ENCODE measurements at places on chromosomes 13 and 19.

DNA sequence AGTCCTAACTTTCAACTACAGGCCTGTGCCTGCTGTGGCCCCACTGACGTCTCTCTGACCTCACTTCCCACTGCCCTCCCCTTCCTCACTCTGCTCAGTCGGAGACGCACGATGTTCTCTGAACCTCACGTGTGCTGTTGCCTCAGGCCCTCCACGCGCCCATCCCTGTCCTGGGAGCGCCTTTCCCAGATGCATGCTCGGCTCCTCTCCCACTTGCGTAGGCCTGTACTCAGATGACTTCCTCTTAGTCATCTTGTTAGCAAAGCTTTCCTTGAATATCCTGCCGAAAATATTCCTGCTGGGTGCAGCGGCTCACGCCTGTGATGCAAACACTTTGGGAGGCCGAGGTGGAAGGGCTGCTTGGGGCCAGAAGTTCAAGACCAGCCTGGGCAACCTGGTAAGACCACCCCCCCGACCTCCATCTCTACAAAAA is 9.3 kb upstream of the SYT5 start:
- DNase-seq = peak; percentile 72

DNA sequence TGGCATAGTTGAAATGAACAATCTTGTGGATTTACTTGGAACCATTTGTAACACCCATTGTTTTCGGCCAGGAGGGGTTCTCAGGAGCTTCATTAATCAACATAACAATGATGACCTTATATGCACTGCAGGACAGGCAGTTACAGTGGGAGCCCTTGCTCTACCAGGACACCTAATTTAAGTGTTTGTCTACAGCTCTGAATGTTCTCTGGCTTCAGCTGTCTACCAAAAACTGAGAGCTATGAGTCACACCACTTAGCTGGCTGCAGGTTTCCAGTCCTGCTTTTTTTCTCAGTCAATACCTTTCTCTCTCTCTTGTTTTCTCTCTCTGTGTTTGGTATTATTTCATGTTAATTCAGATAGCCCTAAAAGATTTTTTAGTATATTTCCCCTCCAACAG is 105.4 kb upstream of the MBNL2 start:
- DNase-seq = no peak

DNA sequence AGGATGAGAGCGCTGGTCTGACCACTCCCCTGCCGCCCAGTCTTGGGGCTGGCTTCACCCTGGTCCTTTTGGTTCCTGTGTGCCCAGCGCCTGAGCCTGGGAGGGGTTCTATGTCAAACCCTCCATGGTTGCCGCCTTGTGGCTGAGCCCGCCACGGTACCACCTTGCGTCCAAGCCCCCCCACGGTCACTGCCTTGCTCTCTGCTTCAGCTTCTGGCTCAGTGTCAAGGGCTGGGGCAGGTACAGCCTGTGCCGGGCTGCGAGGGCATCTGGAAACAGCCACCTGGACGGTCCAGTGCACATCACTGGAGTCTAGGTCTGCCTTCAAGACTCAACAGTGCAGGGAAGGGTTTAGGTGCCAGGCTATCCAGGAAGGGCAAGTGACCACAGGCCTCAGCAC is 14.3 kb upstream of the GALP start:
- DNase-seq = no peak

DNA sequence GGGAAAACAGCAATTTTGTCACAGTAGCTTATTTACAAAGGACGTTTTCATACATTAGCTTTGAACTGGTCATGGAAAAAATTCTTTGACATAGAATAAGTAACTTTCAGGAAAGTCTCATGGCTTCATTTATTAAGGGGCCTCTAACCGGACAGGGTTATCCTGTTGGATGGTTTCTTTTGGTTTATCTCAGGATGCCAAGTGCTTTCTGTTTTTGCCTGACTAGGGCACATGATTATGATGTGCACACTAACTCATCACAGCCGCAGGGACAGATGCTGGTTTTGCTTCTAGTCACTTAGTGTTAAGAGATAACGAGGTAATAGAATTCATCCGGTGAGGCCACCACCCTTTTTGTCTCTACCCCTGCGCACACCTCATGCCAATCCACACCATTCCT is 53.0 kb downstream of the TGDS start:
- DNase-seq = no peak

- DNase-seq = peak; percentile 82
Observed at GRCh38 chr19:44925114-44925891, 10.9 kb downstream of the APOC1 start.

GRCh38 chr13:47650209-47650608 is 350.9 kb downstream of the SUCLA2 start:
- no peak for DNase-seq

- DNase-seq = no peak
Observed at GRCh38 chr19:16896146-16897028, 7.6 kb downstream of the F2RL3 start.

DNA sequence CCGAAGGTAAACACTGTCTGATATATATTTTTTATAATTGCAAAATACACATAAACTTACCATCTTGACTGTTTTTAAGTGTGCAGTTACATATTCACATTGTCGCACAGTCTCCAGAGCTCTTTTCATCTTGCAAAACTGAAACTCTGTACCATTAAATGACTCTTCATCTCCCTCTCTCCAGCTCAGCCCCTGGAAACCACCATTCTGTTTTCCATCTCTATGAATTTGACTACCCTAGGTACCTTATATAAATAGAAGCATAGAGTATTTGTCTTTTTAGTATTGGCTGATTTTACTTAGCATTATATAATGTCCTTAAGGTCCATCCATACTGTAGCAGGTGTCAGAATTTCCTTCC is 45.8 kb downstream of the LRCH1 start:
- DNase-seq = no peak

DNA sequence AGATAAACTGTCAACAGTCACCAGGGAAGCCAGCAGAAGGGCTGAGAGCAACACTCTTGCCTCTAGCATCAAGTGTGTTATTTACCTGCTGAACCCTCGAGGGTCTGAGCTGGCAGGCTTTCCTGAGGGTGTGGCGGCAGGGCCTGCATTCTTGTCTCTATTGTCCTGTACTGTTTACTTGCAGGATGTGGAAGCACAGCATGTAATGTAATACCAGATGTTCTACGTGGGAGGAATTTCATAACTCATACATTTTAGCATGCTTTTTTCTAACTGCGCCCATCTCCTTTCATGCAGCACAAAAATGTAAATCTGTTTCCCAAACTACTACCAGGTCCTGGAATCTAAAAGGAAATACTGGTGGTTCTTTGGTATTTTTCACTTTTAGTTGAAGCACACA is 153.1 kb downstream of the RGCC start:
- no peak for DNase-seq

DNA sequence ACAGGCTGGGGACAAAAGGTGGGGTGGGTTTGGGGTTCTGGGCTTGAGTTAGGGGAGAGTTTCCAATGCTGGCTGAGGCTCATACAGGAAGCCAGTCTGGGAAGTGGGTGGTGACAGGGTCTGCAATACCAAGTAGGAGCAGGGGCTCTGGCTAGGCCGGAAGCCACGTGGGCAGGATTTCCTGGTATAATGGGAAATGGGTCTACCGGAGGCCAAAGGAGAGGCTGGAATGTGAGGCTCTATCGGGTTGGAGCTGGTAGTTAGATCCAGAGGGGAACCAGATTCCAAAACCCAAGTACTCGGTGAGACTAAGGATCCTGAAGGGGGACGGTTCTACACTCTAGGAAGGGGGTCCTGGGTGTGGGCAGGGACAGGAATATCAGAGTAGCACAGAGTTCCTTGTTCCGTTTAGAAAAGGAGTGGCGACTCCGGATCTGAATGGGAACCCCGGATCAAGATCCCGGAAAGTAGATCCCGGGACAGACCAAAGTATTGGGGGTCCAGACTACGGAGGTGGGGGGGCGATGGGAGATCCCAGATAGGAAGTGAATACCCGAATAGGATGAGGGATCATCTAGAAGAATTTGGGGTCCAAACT is 802 bp downstream of the CDC37 start:
- DNase-seq = no peak

GRCh38 chr13:100870898-100871297 is 196.3 kb upstream of the TMTC4 start:
- no peak for DNase-seq

- no peak for DNase-seq
Observed at GRCh38 chr13:31227870-31228269, 28.1 kb downstream of the B3GLCT start.

- DNase-seq = peak; percentile 65
Observed at GRCh38 chr13:42041684-42042035, 6.8 kb upstream of the DGKH start.

DNA sequence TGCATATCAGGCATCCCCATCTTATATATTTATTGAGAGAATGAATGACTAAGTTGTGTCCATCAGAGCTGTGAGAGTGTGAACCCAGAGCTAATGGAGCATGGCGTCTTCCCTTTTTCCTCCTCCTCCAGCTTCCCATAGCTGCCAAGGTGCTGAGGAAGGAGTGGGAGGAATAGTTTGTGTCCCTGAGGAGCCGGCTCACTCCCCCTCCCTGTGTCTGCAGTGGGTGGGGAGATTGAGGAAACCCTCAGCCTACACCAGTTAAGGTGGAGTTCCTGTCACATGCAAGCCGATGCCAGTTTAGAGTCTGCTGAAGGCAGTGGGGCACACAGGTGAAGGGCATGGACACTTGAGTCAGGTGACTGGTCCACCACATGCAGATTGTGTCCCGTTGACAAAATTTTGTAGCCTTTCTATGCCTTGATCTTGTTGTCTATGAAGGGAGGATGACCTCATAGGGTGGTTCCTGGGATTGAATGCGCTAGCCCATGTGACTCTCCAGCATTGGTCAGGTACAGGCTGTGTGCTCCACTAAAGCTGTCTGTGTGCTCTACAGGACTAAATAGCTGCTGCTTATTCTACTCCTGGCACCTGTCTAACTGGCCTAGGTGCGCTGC is 47.6 kb upstream of the GPI start:
- DNase-seq = no peak

- no peak for DNase-seq
Observed at GRCh38 chr19:919199-920050, 2.3 kb downstream of the KISS1R start.

DNA sequence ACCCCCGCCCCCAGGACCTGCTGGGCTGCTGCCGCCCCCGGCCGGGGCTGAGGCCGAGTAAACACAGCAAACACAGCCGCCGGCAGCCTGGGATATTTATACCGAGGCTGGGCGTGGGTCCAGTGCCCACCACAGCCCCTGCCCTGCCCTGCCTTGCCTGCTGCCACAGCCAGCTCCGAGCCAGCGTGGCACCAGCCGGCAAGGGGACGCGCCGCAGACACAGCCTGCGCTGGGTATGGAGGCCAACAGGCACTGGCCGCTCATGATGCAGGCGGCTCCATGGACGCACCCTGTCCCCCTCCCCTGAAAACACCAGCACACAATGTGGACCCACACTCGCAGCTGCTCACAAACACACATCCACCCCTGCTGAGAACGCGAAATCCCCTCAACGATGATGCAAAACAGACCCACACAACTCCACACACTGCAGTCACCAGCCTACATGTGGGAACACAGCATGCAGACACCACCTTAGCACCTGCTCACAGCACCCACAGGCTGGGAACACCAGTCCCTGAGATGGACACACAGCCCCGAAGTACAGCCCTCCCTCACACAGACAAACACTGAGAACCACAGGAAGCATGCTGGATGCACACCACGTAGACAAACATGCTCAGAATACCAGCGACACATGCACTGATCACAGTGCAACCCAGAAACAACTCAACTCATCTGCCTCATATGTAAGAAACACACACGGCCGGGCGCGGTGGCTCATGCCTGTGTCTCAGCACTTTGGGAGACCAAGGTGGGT is 16.2 kb downstream of the CCDC97 start:
- no peak for DNase-seq

GRCh38 chr13:96052656-96053002 is 572 bp downstream of the UGGT2 start:
- no peak for DNase-seq

- no peak for DNase-seq
Observed at GRCh38 chr13:58018020-58018419, 386.5 kb downstream of the PCDH17 start.

DNA sequence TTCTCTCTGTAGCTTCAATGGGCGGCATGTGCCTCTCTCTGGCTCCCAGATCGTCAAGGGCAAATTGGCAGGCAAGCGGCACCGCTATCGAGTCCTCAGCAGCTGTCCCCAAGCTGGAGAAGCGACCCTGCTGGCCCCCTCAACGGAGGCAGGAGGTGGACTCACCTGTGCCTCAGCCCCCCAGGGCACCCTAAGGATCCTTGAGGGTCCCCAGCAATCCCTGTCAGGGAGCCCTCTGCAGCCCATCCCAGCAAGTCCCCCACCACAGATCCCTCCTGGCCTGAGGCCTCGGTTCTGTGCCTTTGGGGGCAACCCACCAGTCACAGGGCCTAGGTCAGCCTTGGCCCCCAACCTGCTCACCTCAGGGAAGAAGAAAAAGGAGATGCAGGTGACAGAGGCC is 1.7 kb downstream of the POLR1G start:
- DNase-seq = no peak

GRCh38 chr13:28582892-28583240 is 76.1 kb upstream of the POMP start:
- DNase-seq = no peak

DNA sequence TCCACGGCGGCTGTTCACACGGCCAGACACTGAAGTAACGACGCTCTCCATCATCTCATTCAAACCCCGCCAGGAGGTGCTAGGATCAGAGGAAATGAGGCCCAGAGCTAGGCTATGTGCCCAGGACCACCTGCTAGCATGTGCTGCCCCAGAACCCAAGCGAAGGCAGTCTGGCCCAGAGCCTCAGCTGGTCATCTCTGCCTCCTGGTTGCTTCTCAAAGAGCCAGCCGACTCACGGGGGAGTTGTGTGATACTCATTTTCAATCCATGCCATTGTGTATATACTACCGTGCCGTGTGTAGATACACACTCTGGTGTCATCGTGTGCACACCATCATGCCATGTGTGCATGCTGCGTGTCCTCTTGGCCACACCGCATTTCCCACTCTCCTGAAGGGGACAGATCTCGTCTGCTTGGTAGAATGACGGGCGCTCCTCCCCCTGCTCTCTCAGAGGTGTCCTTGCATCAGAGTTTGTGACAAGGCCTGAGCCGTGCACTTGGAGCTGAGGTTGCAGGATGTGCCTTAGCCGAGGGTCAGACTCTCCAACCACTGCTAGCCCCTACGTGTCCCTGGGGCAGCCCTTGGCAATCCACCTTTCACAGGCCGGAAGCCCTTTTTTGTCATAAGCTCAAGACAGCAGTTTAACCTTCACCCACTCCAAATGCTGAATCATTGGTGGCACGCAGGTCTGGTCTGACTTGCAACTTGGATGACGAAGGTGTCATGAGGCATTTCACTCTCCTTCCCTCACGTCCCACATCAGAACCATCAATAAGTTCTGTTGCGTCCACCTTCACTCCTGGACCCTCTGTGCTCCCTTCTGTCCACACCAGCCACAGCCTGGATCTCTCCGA is 130.4 kb downstream of the CRYL1 start:
- no peak for DNase-seq

DNA sequence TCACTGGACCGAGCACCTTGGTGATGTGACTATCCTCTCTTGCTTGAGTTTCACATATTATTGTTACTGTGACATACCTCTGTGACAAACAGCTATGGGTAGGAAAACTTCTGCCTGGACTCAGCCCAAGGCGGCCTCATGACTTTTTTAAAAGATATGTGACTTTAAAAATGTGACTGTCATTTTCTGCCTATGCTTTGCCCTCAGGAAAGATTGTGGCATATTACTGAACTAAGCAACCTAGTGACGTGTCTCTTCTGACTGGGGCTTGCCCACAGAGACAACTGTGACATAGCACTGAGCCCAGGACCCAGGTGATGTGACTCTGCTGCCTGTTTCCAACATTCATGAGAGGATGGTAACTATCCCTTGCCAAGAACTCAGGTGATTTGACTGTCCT is 84.8 kb downstream of the ZNF728 start:
- DNase-seq = no peak

- DNase-seq = no peak
Observed at GRCh38 chr13:62626771-62627170, 1211.1 kb upstream of the PCDH20 start.

GRCh38 chr13:49296659-49297058 is 48.9 kb downstream of the CDADC1 start:
- DNase-seq = no peak

Measured in head of caudate nucleus (tissue), 42 donors.